MCF 10A (cell line): ENCODE measurements at places on chromosomes 7 and 10.
A peak's percentile ranks its signal among the peaks of the same experiment; 100 is the strongest.

DNA sequence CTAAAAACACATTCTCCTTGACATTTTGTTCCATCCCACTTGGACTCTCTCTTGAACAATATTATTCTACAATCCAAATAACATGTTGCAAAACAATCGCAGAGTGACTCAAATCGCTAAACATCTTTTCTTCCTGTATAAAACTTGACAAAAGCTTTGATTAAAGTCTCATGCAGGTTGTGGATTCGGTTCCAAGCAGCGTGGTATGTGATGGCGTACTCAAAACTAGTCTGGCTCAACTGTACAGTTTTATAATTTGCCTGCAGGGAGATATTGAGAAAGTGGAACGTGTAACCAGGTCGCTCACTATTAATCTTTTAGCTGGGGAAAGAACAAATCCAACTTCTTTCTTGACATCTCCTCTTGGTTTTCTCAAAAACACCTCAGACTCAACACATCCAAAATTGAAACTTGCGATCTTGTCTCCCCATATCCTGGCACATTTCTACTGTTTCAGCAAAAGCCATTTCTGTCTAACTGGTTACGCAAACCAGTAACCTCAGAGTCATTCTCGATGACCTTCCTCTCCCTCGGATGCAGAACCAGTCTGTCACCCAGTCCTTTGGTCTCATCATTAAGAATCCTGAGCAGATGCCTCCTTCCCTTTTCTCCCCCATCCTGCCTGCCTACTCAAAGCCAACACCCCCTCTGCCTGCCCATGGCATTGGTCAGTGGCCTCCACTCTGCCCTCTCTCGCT lies 100.1 kb downstream of the CACNB2 start:
- peak; percentile 40 for DNase-seq

GRCh38 chr7:53521638-53522184 lies 486.3 kb downstream of the POM121L12 start:
- no peak for DNase-seq

DNA sequence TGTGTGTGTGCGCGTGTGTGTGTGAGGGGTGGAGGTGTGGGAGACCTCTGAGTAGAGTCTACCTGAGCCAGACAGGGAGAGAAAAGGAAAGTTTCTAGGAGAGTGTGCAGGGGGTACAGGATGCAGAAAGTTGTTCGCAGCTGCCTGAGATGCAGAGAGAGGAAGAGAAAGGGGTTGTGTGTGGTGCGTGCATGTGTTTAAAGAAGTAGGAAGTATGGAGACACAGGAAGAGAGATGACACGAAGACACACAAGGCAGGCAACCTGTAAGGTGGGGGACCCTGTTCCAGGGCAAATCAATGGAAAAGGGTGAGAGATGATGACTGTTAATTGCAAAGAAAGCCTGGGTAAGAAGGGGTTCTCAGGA lies 52.2 kb downstream of the C10orf105 start:
- DNase-seq: no peak

- no peak for DNase-seq
These were observed 34.4 kb downstream of the UBTD1 start for GRCh38 chr10:97532935-97533671.
